ENCODE measurements at places on chromosomes 3 and 15.
A peak's percentile ranks its signal among the peaks of the same experiment; 100 is the strongest.

DNA sequence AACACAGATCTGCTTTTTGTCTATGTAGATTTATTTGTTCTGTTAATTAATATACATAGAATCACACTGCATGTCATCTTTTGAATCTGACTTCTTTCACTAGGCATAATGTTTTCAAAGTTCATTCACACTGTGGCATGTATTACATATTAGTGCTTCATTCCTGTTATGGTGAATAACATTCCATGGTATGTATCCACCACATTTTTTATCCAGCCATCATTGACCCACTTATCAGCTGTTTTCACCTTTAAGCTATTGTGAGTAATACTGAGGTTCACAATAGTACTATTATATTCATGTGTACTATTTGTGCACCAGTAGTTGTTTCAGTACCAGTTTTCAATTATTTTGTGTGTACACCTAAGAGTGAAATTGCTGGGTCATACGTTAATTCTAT, 230.6 kb upstream of the CNTN3 start:
- no peak for DNase-seq

GRCh38 chr15:79164465-79164864, 73.9 kb upstream of the RASGRF1 start:
- DNase-seq = no peak

- no peak for DNase-seq
These were observed 95.8 kb upstream of the PLAAT1 start for GRCh38 chr3:193145248-193145647.

DNA sequence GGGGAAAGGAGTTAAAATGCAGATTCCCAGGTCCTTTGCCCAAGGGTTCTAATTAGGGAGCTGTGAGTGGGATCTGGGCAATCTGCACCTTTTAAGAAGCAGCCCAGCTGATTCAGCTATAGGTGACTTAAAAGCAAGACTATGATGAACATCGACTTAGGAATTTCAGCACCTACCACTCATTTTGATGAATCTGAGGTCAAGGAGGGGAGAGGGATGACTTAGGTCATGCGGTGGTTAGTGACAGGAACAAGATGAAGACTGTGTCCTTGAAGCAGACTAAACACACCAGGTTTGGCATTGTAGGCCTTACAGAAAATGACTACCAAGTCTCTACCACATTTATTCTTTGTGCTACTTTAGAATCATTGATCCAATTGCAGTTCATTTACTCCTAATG, 196.3 kb downstream of the DTWD1 start:
- DNase-seq = no peak

- no peak for DNase-seq
These were observed 56.7 kb downstream of the DRD3 start for GRCh38 chr3:114122027-114122709.

DNA sequence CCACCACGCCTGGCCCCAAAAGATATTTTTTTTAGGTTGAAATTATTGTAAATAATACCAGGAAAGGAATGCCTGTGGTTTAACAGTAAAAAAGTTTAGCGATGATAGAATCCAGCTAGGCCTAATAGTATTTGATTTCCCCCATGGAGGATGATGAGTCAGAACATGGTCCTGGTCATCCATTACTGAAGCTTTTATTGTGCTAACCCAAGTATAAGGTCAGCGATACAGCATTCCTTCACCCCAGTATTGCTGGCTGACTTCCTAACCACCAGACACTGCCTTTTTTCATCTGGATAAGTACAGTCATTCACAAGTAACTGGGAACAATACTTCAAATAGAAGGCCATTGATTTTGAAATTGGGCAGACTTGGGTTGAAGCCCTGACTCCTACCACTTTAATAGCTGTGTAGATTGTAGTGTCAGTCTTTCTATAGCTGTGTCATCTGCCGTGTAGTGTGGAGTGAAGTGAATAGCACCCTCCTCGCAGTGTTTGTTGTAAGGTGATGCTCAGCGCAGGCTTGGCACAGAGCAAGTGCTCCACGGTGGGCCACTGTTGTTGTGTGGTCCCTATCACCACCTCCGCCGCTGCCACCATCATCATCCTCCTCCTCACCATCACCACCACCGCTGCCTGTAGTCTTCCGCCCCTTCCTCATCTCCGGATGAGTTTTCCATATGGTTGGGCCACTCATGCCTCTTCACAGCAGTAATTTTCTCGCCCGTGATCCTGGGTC, 436.0 kb upstream of the TPM1 start:
- DNase-seq = peak; percentile 87

GRCh38 chr3:150826466-150827282, 63.7 kb upstream of the SIAH2 start:
- no peak for DNase-seq

- DNase-seq = no peak
These were observed 17.7 kb downstream of the FNDC3B start for GRCh38 chr3:172057059-172057458.

DNA sequence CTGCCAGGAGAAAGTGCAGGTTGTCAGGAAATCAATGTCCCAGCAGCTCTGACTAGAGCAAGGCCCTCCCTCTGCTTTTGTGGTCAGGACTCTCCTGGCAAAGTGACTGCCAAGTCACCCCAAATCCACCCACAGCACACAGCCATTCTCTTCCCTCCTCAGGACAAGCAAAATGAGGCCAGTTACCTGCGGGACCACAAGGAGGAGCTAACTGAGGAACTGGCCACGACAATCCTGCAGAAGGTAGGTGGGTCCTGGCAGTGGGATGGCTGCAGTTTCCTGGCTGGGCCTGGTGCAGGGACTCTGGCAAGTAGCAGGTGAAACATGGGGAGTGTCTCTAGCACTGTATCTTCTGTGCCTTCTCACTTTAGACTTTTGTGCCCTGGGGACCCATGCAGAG, 142.5 kb upstream of the EIF1B start:
- DNase-seq = no peak

DNA sequence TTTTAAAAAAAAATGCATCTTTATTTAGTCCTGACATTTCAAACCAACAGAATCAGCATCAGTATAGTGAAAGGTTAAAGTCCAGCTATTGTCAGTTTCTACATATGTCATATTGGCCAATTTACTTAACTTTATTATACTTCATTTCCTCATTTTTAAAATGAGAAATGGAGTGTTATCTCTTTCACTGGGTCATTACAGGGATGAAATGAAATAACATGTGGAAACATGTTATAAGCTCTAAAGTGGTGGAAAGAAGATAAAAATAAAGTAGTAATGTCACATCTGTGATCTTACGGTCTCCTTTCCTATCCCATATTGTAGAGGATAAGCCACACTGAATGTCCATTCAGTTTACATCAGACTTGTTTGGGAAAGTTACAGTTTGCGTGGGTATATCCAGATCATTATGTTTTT, 780.1 kb downstream of the TUSC7 start:
- no peak for DNase-seq

DNA sequence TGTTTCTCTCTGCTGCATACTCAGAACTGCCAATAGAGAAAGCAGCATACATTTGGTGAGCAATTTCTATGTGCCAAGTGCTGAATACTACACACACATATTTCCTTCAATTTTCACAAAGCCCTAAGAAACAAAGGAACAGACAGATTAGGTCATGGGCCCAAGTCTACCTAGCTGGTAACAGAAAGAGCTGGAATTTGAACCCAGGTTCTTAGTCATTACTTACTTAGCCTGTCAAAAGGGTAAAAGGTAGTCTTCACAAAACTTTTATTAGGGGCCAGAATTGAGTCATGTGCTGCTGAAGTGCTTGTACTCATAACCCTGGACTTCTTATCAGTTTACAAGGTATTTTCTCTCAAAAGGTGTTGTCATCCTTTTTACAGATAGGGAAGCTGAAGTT, 10.4 kb upstream of the ABHD17C start:
- no peak for DNase-seq

DNA sequence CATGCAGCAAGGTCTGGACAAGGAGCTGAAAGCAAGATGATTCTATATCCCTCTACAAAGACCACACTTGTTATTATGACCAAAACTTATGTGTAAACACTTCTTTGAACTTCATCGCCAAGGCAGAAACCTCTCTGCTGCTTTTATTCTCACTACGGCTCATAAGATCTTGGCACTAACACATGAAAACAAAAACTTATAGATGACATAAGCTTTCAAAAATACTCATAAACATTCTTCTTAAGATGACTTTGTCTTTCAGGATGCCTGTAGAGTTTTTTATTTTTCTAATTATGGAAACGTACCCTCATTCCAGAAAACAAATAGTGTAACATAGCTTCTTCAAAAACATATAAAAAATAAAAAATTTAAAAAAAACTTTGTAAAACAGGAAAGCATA, 12.5 kb upstream of the C15orf61 start:
- no peak for DNase-seq

GRCh38 chr3:56969851-56970250, 90.6 kb upstream of the SPATA12 start:
- no peak for DNase-seq

- DNase-seq = no peak
These were observed 40.7 kb upstream of the VILL start for GRCh38 chr3:37949866-37950265.

DNA sequence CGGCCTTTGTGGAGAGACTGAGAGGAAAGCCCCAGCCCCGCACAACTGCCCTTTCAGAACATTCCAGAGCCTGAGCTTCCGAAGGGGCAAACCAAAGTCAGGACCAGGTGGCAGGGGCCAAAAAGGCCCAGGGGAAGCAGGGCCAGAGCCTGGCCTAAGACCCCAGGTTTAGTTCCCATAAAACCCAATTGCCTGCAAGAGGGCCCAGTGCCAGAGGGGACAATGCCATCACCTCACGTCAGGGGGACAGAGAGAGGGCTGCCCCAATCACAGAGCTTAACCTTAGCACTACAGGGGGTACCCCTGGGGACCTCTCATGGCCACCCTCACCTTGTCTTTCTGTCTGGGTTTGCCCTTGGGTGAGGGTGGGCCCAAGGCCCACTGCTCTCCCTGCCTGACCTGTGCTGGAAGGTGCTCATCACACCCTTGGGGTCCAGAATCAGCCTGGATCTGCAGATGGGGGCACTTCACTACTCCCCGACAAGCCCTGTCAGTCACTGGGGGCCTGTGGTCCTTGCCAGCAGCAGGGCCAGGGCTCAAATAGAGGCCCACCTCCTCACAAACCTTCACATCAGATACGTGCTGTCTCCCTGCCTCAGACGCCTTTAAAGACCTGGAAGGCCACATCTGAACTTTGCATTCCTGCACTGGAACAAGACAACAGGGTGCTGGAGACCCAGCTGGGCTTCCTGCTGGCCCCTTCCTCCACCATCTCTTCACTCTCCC, 3.8 kb downstream of the CALML4 start:
- DNase-seq = no peak

DNA sequence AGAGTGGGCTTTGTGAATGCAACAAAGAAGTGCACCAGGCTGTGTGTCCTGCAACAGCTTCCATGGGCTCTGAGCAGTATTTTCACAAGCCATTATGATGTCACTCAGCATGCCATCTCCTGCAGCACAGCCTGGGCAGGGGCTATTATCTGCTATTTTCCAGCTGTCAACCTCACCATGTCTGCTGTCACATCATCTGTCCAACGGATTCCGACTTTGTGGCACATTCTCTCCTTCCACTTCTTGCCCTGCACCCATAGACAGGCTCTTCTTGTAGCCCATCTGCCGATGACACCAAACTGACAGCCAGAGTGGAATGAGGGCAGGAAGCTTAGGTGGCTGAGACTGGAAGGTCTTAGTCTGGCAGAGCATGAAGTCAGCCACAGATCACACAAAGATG, 691.9 kb downstream of the NTRK3 start:
- no peak for DNase-seq

DNA sequence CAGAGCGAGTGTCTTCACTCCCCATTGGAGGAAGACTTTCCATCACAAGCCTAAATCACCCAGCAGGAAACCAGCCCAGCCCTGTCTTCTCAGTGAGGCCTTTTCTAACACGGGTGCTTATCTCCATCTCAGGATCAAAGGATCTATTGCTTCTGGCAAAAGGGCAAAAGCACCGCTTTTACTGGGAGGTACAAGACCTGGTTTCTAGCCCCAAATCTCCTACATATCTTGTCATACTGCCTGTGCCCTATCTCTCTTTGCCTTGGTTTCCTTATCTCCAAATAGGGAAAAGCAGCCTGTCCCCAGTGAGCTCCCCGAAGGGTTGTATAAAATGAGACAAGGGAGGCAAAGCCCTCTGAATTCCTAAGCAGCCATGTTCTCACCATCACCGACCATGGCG, 5.2 kb downstream of the GLB1 start:
- no peak for DNase-seq

DNA sequence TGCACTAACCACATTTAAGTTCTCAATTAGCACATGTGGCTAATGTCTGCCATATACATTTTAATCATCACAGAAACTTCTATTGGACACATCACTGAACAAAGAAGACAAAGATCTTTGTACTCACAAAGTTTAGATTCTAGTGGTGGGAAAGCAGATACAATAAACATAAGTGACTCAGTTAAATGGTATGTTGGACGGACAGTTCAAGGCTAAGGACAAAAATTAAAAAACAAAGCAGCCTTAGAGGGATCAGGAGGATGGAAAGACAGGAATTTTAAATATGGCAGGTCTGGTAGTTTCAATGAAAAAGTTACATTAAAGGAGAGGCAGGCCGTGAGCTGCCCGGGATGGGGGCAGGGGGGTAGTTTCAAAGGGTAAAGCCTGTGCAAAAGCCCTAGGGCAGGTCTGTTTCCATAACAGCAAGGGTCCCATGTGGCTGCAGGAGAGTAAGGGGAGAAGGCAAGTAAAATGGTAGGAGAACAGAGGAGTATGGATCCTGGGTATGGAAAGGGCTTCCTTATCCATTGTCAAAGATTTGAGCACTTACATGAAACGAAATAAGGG, 220.7 kb downstream of the FHIT start:
- DNase-seq = no peak

- DNase-seq = peak; percentile 44
These were observed 43.2 kb downstream of the ARHGEF3 start for GRCh38 chr3:56758539-56758981.

Measured in amniotic stem cell (primary cell).